ENCODE measurements at places on chromosomes 11 and 22. TPM values are rescaled to one million over a fixed set of nuclear protein-coding genes. Genes with fewer than 3 reads are reported as not detected.

Gene SLC29A2
- 15.0 TPM for total RNA-seq

Gene VSIG10L2
- not detected for total RNA-seq

Gene ST14
- total RNA-seq: 0.79 TPM

Gene TMPRSS6
- total RNA-seq: 0.61 TPM

Gene CASP1
- 74.8 TPM for total RNA-seq

Gene MISFA
- 0.69 TPM for total RNA-seq

Gene KRTAP5-11
- total RNA-seq: not detected

Gene CRYBB3
- total RNA-seq: not detected

Gene TMPRSS13
- 3.7 TPM for total RNA-seq

Gene CD6
- 428 TPM for total RNA-seq

Gene RAB3IL1
- total RNA-seq: 0.53 TPM

Gene PIK3C2A
- 40.4 TPM for total RNA-seq

Gene BACE1
- 2.7 TPM for total RNA-seq

Gene EHF
- not detected for total RNA-seq

Gene SIDT2
- 67.3 TPM for total RNA-seq

Gene CTTN
- 0.58 TPM for total RNA-seq

Gene LRRC32
- 0.38 TPM for total RNA-seq

Gene MUC6
- not detected for total RNA-seq

Gene UBQLNL
- total RNA-seq: 0.50 TPM

Gene MPZL2
- 3.7 TPM for total RNA-seq

Gene OR52I1
- not detected for total RNA-seq

Gene ACRV1
- not detected for total RNA-seq
